ENCODE measurements at places on chromosomes 12 and 14. TPM values are rescaled to one million over a fixed set of nuclear protein-coding genes. Genes with fewer than 3 reads are reported as not detected.

GRCh38 chr12:90460681-90461080 lies 494.3 kb downstream of the CCER1 start:
- no peak for DNase-seq
- H3K27ac ChIP-seq: no peak overlapping the region
- no peak overlapping the region for H3K4me3 ChIP-seq
- H3K36me3 ChIP-seq: no peaks in the 10 kb centered on the region
- no peaks in the 10 kb centered on the region for H3K27me3 ChIP-seq
- no peaks in the 10 kb centered on the region for H3K4me1 ChIP-seq

DNA sequence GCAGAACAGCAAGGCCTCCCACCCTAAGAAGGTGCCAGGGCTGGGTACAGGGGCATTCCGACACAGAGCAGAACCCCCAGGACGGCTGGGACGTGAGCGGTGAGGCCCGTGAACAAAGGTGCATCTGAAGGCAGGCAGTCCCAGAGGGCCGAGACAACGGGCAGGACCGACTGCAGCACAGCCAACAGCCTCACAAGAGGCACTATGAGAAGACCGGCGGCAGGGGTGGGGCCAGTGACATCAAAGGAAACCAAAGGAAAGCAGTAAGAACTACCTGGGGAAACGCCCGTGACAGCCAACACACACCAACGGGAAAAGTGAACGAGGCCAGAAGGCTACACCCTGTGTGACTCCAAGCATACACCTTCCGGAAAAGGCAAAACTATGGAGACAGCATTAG lies 9.1 kb downstream of the BTBD6 start:
- no peaks in the 10 kb centered on the region for H3K27me3 ChIP-seq
- no peak for DNase-seq
- no peaks in the 10 kb centered on the region for H3K36me3 ChIP-seq
- H3K4me1 ChIP-seq: no peaks in the 10 kb centered on the region

- no peaks in the 10 kb centered on the region for H3K4me1 ChIP-seq
- no peak overlapping the region for H3K27ac ChIP-seq
- no peaks in the 10 kb centered on the region for H3K36me3 ChIP-seq
- H3K4me3 ChIP-seq: no peak overlapping the region
Observed at GRCh38 chr12:58443273-58443980, 476.9 kb downstream of the LRIG3 start.

DNA sequence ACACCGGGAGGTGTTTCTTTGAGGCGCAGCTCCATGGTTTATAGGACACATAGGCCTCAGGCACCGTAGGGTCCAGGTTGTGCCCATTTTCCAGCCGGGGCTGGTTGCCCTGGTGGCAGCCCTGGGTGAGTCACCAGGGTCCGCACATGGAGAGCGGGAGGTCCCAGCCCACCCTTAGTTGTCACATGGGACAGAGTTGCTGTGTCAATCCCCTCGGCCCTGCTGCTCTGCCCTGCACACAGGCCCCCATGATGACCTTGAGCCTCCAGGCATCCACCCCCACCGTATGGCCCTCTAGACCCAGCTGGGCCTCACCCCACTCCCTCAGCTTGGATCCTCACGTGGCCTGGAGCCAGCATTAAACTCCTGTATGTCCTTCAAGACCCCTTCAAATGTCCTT lies 7.7 kb downstream of the TRMT61A start:
- no peaks in the 10 kb centered on the region for H3K4me1 ChIP-seq
- no peak overlapping the region for H3K4me3 ChIP-seq
- H3K27ac ChIP-seq: no peak overlapping the region
- no peak for DNase-seq
- no peaks in the 10 kb centered on the region for H3K36me3 ChIP-seq
- H3K27me3 ChIP-seq: no peaks in the 10 kb centered on the region

GRCh38 chr12:122422730-122423257 lies 325 bp upstream of the CLIP1 start:
- peak overlapping the region; percentile 99 for H3K4me3 ChIP-seq
- H3K4me1 ChIP-seq: no peaks in the 10 kb centered on the region
- no peaks in the 10 kb centered on the region for H3K36me3 ChIP-seq
- H3K27me3 ChIP-seq: no peaks in the 10 kb centered on the region
- DNase-seq: peak; percentile 54

GRCh38 chr14:103172921-103173320 lies 49.7 kb downstream of the TNFAIP2 start:
- no peak for DNase-seq
- no peaks in the 10 kb centered on the region for H3K27me3 ChIP-seq
- no peaks in the 10 kb centered on the region for H3K4me1 ChIP-seq
- no peak overlapping the region for H3K27ac ChIP-seq
- no peaks in the 10 kb centered on the region for H3K36me3 ChIP-seq

DNA sequence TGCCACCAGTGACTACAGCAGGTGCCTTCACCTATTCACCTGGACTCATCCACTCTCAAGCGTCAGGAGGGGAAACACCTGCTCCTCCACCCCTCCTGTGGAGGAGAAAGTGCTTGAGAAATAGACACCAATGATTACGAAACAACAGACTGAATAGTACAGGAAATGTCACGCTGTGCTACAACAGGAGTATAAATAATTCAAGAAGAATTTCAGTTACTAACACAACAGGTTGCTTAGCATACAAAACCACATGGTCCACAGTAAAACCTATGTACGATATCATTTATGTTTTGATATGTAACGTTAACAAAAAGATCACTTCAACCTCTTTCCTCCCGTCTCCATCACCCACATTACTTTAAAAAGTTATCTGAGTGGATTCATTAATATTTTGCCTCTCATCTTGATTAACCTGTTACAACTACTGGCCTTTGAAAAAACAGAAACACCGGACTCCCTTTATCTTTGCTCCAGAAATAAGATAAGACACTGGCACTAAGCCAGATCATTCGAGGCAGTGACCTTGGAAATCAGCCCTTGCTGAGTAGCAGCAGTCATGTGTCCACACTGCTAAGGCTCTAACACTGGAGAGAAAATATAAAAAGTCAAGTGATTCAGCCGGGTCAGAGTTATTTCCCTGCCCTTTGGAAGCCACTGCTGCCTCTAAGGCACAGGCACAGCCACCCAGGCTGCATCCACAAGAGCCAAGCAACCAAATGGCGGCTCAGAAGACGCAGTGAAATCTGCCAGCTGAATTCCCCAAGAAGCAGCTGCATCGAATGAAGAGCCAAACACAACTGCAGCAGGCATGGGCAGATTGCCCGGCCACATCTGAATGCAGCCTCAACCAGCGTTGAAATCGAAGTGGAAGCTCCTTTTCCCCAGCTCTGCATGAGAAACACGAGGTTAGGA lies 40.9 kb downstream of the NT5DC3 start:
- no peak overlapping the region for H3K4me3 ChIP-seq
- H3K36me3 ChIP-seq: peaks cover 3% of the 10 kb centered on the region
- H3K4me1 ChIP-seq: no peaks in the 10 kb centered on the region
- DNase-seq: peak; percentile 85
- H3K27ac ChIP-seq: peak overlapping the region; percentile 72
- H3K27me3 ChIP-seq: no peaks in the 10 kb centered on the region

DNA sequence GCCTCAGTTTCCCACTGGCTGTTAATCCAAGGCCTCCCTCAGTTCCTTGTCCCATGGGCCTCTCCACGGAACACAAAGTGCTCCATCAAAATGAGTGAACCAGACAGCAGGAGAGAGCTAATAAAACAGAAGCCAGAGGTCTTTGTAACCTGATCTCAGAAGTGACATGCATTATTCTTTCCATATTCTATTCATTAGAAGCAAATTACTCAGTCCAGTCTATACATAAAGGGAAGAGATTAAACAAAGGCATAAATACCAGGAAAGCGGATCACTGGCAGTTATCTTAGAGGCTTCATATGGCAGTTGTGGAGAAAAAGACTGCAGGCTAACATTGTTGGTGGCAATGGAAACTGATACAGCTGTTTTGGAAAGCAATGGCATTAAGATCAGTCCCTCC lies 170.6 kb upstream of the GARIN6 start:
- no peak overlapping the region for H3K27ac ChIP-seq
- no peaks in the 10 kb centered on the region for H3K4me1 ChIP-seq
- H3K36me3 ChIP-seq: no peaks in the 10 kb centered on the region
- no peaks in the 10 kb centered on the region for H3K27me3 ChIP-seq

DNA sequence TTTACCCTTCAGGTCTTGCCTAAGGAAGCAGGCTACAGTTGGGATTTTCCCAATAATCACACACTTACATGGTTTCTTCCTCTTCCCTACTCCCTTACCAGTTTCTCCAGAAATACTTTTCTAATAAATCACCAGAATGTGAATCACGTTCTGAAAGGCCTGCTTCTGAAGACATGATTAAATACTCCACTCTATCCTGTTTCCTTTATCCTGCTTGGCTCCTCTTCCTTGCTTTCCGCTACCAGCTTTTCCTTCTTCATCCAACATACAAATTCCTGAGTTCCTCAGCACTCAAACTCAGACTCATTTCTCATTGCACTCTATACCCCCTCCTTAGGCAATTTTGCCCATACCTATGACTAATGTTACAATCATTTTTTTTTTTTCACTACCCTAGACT lies 118.3 kb downstream of the MGAT4C start:
- no peak overlapping the region for H3K4me3 ChIP-seq
- H3K27me3 ChIP-seq: no peaks in the 10 kb centered on the region
- DNase-seq: no peak
- no peaks in the 10 kb centered on the region for H3K36me3 ChIP-seq

DNA sequence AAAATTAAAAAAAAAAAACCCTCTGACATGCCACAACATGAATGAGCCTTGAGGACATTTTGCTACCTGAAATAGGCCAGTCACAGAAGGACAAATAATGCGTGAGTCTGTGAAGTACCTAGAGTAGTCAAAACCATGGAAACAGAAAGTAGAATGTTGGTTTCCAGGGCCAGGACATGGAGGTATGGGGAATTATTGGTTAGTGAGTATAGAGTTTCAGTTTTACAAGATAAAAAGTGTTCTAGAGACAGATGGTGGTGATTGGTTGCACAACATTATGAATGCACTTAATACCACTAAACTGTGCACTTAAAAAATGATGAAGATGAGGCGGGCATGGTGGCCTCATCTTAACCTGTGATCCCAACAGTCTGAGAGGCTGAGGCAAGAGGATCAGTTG lies 47.6 kb upstream of the ZFP36L1 start:
- peaks cover 4% of the 10 kb centered on the region for H3K36me3 ChIP-seq
- H3K4me3 ChIP-seq: no peak overlapping the region
- no peak for DNase-seq

- no peak overlapping the region for H3K4me3 ChIP-seq
- DNase-seq: peak; percentile 62
- no peak overlapping the region for H3K27ac ChIP-seq
- no peaks in the 10 kb centered on the region for H3K27me3 ChIP-seq
- H3K4me1 ChIP-seq: no peaks in the 10 kb centered on the region
- H3K36me3 ChIP-seq: no peaks in the 10 kb centered on the region
Observed at GRCh38 chr12:110244829-110245228, 36.2 kb upstream of the ATP2A2 start.

- no peaks in the 10 kb centered on the region for H3K36me3 ChIP-seq
- H3K27me3 ChIP-seq: no peaks in the 10 kb centered on the region
- no peak overlapping the region for H3K4me3 ChIP-seq
- H3K27ac ChIP-seq: no peak overlapping the region
Observed at GRCh38 chr12:107557026-107557425, 128.6 kb upstream of the PWP1 start.

GRCh38 chr12:105485921-105486320 lies 155.4 kb downstream of the C12orf75 start:
- no peak overlapping the region for H3K4me3 ChIP-seq
- H3K36me3 ChIP-seq: no peaks in the 10 kb centered on the region
- H3K4me1 ChIP-seq: no peaks in the 10 kb centered on the region
- no peak for DNase-seq
- H3K27ac ChIP-seq: no peak overlapping the region

DNA sequence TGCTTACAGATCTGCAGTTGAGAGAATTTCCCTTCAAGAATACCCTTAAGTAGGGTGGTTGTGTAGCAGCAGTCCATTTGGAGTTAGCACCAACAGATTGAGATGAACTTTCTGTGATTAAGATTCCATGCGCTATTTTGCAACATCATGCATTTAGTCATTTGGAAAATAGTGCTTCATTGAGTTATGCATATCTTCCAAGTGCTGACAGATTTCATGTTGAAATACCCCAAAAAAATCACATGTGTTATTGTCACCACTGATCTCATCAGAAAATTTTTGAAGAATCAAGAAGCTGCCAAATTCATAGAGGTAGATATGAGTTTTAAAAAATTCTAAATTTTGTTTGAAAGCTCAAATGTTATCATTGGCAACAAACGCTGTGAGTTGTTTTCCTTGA lies 35.5 kb upstream of the OSBPL8 start:
- H3K27ac ChIP-seq: no peak overlapping the region
- H3K4me3 ChIP-seq: no peak overlapping the region
- no peaks in the 10 kb centered on the region for H3K36me3 ChIP-seq
- no peak for DNase-seq

DNA sequence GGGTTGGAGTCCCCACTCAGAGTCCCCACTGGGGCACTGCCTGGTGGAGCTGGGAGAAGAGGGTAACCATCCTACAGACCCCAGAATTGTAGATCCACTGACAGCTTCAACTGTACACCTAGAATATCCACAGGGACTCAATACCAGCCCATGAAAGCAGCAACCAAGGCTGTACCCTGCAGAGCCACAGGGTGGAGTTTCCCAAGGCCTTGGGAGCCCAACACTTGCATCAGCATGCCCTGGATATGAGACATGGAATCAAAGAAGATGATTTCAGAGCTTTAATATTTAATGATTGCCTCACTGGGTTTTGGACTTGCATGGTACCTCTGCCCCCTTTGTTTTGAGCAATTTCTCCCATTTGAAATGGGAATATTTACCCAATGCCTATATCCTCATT lies 80.4 kb downstream of the RASSF9 start:
- DNase-seq: no peak
- no peaks in the 10 kb centered on the region for H3K27me3 ChIP-seq
- no peaks in the 10 kb centered on the region for H3K36me3 ChIP-seq
- no peaks in the 10 kb centered on the region for H3K4me1 ChIP-seq
- H3K4me3 ChIP-seq: no peak overlapping the region
- H3K27ac ChIP-seq: no peak overlapping the region

CCDC175 gene
- total RNA-seq: 0.71 TPM

LTB4R2 gene
- total RNA-seq: 5.5 TPM

SLC7A7 gene
- total RNA-seq: 16.7 TPM

TSPAN8 gene
- total RNA-seq: 7.5 TPM

BCAT1 gene
- total RNA-seq: 47.3 TPM

All from aorta (tissue), 5 donors.